Calu3 (cell line): ENCODE measurements at places on chromosomes 4 and X.
A peak's percentile ranks its signal among the peaks of the same experiment; 100 is the strongest.

GRCh38 chrX:71304561-71304960, 3.0 kb downstream of the ITGB1BP2 start:
- no peak for DNase-seq

DNA sequence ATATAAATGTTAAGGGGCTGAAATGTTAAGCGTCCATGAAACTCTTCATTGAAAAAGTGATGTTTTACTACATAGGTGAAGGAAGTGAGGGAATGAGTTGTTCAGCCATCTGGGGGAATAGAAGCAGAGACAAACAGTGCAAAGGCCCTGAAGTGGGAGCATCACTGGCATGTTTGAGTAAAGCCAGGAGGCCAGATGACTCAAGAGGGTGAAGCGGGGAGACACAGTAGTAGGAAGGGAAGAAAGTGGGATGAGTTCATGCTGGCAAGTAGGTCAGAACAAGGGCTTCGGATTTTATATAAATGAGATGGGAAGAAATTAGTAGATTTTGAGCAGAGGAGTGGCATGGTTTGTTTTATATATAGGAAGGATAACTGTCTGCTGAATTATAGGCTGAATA, 112.5 kb upstream of the MAP9 start:
- no peak for DNase-seq

GRCh38 chr4:140790765-140791164, 34.6 kb upstream of the TBC1D9 start:
- DNase-seq: no peak

- no peak for DNase-seq
Measured at GRCh38 chr4:107721436-107722100, 1.5 kb upstream of the PAPSS1 start.

DNA sequence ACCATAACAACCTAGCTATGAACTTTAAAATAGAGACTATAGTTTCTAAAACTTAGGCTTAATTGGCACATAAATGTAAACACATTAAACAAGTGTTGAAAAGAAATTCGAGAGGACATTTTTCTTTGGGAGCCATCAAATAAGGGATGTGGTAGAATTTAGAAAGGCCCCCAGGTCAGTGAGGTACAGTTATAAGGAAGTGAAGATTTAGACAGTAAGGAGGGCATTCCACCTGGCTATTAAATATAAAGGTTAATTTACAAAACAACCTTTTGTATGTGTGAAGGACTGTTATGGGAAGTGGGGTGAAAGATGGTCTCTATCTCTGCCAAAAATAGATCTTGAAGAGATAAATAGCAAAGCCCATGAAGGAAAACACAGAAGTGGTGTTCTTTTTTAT, 83.9 kb downstream of the AFF1 start:
- DNase-seq: no peak

DNA sequence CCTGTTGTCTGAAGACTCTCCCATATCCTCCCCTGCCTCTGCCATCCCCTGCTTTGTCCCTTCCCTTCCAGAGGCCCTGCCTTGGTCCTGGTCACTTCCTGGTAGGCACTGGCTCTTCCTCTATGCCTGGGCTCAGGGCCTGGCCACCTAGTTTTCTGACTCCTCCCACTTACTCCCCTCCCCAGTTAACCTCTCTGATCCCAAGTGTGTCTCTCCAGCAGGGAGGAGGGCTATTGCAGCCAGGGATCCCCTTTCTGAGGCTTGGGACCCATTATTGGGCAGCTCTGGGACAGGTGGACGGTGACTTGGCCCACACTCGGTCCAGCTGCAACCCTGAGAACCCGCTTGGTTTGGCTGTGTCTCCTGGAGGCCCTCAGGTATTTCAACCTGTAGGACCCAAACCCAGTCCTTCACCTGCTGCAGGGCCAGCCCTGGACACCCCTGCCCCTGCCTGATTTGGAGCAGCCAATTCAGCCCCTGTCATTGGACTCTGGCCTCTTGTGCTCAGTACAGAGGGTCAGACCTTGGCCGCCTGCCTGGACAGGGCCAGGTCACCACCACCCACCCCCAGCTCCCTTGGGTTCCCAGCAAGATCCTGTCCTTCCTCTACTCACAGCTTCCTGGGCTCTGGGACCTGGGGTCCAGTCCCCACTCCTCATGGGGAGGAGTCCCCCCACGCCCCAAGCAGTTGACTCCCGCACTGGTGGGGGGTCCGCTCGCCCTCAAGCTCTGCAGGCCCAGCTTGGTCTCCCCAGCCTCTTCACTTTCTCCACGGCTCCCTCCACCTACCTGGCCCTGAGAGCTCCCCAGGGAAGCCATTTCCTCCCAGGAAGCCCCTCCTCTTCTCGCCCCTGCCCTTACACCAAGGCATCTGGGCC, 1.1 kb upstream of the SH3BP2 start:
- no peak for DNase-seq

GRCh38 chr4:187127456-187127855, 403.8 kb upstream of the FAT1 start:
- no peak for DNase-seq

DNA sequence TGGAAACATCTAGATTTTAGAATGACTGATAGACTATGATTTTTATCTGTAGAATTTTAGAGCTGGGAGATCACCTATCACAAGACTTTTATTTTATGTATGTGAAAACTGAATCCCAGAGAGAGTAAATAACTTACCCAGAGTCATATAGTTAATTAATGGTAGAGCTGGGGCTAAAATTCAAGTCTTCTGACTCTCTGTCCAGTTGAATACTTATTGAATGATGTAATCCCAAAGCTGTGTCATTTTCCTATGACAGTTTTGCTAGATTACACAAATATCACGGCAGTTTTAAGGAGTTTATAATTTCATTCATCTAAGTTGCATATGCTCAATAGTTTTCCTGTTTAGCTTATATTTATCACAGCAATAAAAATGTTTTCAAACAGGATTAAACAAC, 6.7 kb downstream of the NRK start:
- no peak for DNase-seq

DNA sequence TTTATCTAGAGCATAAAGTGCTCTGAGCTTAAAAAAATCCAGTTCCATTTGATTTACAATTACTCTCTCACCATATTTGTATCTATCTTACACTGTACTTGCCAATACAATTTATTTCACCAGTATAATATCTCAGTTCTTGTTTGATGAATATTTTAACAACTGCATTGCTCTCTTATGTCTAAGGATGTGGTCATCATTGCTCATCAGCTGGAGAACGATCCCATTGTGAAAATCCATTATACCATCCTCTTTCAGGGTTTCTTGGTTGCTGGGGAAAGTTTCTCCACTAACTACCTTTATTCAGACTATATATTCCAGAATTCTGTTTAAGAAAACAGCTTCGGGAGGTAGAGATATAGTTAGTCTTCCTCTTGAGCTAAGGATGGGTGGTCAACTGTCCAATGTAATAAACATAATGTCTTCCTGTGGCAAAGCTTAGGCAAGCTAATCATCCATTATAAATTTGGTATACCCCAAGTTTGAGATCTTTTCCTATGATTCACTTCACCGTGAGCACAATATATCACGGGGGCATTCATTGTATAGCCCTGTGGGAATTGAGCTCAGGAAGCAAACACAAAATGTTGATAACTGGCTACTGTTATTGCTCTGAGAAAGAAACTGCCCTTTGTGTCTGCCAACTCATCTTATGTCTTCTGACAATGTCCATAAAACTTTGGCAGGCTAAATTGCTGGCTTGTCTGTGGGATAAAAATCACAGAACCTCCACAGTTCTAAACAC, 2361.9 kb downstream of the ARAP2 start:
- no peak for DNase-seq

DNA sequence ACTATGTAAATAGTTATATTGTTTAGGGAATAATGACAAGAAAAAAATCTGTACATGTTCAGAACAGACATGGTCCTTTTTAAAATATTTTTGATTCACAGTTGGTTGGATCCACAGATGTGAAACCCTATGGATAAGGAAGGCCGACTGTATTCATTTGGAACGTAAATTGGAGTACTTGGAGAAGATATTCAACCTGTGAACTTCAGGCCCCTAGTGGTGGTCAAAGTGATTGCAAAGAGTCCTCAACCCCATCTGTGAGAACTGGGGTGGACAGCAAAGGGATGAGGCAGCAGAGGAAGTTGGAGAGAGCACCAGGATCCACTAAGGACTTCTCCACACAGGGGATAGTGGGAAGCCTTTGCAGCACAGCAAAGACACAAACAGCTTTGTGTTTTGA, 6.2 kb upstream of the CXCL13 start:
- peak; percentile 51 for DNase-seq

DNA sequence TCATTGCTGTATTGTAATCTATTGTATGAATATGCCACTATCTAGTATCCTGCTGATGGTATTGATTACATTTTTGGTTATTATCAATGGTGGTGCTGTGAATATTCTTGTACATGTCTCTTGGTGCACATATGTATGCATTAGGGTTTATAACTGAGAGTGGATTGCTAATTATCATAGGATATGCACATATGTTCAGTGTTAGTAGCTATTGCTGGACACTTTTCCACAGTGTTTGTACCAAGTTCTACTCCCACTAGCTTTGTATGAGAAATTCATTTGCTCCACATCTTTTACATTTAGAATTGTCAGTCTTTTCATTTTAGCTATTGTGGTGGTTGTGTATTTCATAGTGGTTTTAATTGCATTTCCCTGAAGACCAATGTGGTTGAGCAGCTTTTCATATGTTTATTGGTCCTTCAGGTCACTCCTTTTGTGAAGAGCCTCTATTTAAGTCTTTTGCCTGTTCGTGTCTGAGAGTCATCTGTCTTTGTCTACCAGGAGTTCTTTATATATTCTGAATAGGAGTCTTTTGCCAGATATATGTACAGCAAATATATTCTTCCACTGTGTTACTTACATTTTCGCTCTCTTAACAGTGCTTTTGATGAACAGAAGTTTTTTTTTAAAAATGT, 87.1 kb downstream of the TBC1D19 start:
- DNase-seq: no peak

- DNase-seq: peak; percentile 36
Measured at GRCh38 chr4:75555294-75556164, at the start of gene ODAPH. ODAPH (plus strand) TSS chr4:75556066; CDS start chr4:75556083, 17 bp downstream.

- peak; percentile 84 for DNase-seq
Measured at GRCh38 chrX:17547658-17548057, 172.7 kb downstream of the NHS start.

DNA sequence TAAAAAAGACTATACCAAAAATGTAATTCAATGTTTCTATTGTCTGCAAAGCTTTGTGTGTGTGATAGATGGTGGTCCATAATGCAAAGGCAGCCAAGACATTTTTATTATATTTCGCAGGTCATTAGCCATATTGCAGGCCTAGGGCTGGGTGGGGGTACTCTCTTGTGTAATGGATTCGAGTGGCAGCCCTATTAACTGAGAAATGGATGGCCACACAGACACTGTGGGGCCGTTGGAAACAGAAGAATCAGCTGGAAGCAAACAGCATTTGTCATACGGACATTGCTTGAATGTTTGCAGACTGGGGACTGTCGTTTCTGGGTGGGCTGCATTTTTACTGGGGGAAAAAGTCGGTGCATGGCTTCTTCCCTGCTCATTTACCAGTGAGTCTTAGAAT, 101.4 kb downstream of the GPR143 start:
- no peak for DNase-seq

- no peak for DNase-seq
Measured at GRCh38 chr4:89582756-89583505, 254.0 kb downstream of the SNCA start.

DNA sequence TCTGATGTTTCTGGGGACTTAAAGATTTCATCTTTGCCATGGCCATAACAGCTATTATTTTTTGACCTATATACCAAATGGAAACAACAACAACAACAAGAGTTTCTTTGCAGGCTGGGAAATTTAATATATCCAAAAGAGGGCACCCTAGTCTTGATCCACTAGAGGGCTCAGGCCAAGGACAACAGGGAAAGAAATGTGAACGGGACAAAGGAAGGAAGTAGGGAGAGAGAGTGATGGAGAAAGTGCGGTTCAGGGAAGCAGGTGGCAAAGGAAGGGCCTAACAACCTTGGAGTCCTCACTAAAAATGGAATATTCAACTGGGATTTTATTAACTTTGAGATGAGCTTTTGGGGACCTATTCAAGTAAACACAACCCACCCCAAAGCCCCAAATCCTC, 67.8 kb upstream of the SCML1 start:
- DNase-seq: no peak

GRCh38 chr4:151644622-151645021, 116.2 kb downstream of the GATB start:
- DNase-seq: peak; percentile 5

DNA sequence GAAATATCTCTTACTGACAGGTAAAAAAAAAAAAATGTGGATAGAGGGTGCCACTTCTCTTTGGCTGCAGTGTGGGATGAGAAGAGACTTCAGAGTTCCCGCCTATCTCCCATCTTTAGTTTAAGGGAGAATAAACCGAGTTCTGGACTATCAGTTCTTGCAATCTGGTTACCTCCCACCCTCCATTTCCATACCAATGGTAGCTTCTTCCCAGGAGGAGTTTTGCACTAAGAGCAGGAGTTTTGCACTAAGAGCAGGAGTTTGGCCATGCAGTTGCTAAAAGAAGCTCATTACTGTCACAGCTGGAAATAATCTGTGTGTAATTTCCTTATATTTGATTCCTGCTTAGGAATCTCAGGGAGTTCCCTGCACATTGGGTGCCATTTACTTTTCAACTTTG, 10.8 kb upstream of the GUCY1B1 start:
- DNase-seq: no peak

DNA sequence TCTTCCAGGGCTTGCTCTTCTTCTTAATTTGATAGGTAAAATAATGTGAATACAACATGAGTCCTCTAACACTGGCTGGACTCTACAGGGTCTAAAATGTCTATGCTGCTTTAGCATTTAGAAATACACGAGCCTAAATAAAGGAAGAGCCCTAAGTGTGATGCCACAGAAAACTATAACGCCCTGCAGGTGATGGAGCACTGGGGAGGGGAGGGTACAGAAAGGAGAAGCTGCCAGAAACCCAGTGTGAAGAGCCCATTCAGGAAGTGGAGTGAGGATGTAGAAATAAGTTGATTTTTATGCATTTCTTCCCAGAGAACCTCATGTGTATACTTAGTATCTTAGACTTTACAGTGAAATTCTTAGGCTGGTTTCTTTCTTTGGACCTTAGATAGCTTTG, 83.4 kb downstream of the TNIP2 start:
- no peak for DNase-seq

- peak; percentile 1 for DNase-seq
Measured at GRCh38 chr4:137359691-137360315, 172.5 kb downstream of the PCDH18 start.

GRCh38 chr4:107380190-107380589, 339.8 kb downstream of the PAPSS1 start:
- DNase-seq: no peak

- DNase-seq: no peak
Measured at GRCh38 chr4:187124331-187124730, 400.7 kb upstream of the FAT1 start.

DNA sequence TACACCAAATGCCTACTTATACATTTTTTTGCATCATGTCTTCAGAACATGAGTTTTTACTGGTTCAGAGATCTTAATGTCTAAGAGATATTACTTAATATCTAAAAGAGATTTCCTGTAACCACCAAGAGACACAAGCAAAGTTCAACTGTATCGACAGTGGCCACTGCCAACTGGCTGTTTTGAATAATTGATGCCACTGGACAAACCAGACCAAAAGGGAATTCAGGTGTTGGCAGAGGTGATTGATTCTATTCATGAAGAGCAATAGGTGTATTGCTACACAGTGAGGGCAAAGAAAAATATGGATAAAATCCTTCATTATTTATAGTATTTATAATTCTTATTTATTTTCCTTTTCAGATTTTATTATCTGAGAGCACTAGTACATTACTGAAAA, 58.5 kb upstream of the ANKRD17 start:
- DNase-seq: no peak

GRCh38 chrX:37420756-37421155, 71.6 kb downstream of the PRRG1 start:
- DNase-seq: no peak
